Fibroblast of upper back skin (primary cell): ENCODE measurements at places on chromosomes 12 and 14.

- DNase-seq = no peak
These were observed 35.8 kb upstream of the LTBP2 start for GRCh38 chr14:74647678-74648461.

DNA sequence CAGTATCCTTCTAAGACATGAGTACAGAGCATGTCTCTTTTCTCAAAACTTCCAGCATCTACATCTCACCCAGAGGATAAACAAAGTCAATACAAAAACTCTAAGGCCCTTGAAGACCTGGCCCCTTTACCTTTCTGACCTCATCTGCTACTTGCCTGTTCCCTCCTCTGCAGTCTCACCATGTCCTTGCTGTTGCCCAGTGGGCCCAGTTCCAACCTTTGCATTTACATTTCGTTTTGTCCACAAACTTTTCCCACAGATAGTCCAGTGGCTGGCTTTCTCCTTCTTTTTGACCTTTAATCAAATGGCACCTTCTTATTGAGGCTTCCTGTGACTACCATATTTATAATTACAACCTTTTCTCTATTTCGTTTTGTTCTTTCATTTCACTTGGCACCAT, 1.6 kb downstream of the IRAK4 start:
- no peak for DNase-seq

DNA sequence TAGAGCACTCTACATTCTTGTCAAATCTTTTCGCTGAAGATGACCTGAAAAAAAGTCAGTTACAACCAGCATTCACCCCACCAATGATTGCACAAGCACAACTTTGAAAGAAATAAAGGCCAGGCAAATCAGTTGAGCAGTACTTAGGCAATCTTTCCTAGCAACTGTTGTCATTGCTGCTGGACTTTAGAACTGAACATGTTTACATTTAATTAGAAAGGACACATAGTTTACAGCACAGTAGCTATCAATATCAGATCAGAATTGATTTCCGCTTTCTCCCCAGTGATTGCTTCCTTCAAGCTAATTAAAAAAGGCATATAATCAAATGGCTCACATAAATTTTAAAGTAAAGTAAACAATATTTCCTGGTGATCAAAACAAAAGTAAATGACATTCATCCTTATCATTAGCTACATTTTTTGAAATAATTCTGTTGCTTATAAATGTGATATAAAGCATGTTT, 128.4 kb downstream of the FOXA1 start:
- no peak for DNase-seq

GRCh38 chr12:102043928-102044327, 17.9 kb downstream of the WASHC3 start:
- DNase-seq = no peak

DNA sequence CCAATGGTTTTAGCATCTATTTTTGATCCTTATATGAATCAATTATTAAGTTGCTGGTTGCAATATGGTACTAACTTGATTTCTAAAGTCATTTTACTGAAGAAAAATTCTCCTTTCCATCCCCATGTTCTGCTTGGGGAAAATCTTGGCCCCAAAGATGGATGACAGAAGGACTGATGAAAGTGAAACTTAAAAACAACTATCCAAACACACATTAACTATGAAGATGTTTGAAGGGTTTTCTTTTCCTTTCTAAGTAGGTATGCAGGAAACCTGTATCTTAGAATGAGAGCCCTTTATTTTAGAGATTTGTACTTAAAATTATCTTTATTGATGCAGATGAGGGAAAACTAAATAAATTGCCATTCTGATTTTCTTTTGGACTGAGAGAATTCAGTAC, 5.9 kb downstream of the C12orf71 start:
- no peak for DNase-seq

DNA sequence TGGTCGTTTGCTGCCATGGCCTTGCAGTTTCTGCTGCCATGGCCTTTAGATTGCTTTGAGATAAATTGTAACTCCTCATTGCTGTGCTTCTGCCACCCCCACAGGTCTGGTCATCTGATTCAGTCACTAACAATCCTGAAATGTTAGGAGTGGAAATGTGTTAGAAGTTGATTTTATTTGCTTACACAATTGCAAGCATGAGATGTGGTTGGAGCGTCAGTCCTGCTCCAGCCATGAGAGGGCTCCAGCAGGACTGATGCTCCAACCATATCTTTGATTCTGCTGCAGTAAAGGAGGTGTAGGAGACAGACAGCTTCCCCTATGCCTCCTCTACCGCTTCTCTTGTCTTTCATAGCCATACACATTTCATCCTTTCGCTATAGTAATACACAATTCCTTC, 226.8 kb upstream of the RGS6 start:
- no peak for DNase-seq

GRCh38 chr12:95198914-95199313, 18.4 kb downstream of the FGD6 start:
- peak; percentile 34 for DNase-seq

DNA sequence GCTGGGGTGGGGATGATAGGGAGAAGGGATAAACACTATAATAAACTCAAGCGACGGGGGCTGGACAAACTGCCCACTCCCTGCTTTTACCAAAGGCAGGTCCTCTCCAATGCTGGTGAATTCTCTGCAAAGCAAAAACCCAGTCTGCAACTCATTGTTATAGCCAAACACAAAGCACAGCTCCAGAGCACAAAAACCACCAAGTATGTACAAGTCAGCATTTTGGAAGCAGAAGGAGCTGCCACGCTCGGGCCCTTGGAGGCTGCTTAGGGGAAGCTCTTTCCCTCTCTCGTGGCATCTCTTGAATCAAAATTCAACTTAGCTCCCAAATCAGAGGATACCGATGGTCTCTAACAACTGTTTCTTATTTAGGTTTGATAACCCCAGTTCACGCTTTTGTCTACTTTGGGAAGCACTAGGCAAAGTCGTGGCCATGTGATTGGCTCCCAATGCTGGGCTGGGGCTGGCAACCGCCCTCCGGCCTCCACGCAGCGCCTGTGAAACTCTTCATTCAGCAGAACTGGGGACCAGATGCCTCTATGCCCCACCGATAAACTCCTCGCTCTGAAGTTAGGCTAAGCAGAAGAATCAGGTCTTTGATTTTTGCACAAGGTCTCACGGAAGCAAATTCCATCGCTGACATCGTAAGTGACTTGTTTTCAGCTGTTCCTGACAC, 158.5 kb upstream of the FOXN3 start:
- peak; percentile 18 for DNase-seq

DNA sequence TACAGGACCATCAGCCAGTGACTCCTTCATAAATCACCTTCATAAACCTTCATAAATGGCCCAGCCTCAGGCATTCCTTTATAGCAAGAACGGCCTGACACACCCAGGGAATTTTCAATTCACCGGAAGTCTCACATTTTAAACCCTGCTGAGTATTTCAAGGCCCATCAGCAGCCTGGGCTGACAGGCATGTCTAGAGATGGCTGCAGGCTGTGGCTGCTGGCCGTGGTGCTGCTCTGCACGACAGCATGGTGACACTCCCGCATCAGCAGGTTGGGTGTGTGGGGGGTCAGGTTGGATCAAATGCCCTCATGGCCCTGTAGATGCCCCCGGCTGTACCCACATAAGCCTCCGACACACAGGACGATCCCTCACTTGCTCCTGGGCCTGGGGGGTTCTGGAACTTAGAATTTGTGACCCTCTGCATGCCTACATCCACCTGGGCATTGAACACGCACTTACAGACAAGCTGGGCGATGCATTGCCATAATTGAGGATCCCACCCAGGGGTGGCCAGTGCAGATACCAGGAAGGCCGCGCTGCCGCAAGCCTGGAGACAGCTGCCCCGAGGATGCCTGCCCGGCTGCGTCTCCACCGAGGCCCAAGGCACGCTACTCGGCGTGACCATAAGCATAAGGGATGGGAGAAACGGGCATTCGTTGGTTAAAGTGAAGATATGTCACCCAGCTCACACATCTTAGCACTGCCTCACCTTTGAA, 124.3 kb downstream of the PIWIL1 start:
- no peak for DNase-seq

DNA sequence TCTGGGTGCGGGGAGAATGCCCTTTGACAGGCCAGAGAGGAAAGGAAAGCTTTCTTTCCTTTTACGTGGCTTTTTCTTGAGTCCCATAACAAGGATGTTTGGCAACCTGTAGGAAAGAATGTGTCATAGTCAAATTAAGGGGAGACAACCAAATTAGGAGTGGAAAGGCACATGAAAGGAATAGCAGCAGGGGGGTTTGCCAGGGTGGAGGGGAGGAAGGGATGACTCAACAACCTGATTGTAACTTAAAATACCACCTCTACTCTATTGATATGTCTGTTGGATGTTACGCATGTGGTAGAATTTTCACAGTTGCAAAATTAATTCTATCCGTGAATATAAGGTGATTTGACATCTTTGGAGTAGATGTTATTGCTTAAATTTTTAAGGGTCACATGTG, 28.5 kb upstream of the MYBPC1 start:
- no peak for DNase-seq

DNA sequence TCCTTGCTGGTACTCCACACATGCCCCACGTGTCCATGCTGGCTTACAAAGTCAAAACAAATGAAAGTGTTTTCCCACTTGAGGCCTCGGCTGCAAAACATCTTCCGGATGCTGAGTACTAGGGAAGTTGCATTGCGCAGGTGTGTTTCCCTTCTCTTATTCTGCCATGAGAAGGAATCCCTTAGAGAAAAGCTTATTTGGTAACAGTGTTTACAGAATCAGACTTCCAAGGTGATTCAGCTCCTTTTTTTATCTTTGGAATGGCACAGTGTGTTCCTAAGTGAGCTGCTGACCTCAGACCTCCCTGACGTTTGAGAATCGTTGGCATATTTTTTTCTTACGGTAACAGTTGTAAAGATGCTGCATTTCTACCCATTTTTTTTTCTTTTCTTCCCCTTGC, 211.3 kb downstream of the ESR2 start:
- DNase-seq = no peak

- DNase-seq = no peak
These were observed 880.9 kb downstream of the NRXN3 start for GRCh38 chr14:79050787-79051727.

GRCh38 chr12:112938751-112939150, 477 bp downstream of the OAS3 start:
- DNase-seq = no peak

DNA sequence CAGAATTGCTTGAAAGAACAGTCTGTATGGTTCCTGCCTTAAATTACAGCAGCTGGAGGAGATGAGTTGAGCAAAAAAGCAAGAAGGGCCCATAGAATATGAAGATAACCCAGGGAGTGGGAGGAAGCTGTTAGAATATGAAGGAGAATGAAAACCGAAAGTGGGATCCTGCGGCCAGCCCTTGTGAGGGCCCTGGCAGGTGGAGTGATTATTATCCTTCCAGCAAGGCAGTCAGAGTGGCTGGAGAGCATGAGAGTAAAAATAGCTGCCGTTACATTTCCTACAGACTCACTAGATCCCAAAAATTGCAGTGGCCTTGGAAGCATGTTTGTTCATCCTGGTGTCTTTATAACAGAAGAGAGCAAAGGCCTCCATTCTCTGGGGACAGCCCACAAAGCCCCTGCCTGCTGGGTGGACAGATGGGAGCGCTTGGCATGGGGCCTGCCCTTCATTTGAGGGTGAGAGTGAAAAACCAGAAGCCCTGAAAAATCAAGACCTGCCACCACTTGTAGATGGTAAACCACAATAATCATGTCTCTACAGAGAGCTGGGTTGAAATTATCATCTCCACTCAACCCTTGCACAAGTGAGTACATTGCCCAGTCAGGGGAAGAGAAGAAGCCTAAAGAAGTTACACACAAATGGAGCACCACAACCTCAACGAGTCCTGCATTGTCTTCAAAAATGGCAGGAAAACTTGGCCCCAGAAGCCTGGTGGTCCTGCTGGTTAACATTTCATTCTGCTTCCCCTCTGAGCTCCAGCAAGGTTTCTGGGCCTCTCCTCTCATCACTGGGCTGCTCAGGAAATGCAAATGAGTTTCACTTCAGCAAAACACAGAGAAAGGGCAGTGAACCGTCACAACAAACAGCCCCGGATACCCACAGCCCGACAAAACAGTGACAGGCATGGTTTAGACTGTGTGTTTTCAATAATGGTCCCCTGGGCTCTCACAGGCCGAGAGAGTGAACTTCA, 20.5 kb downstream of the ZDHHC22 start:
- DNase-seq = no peak

GRCh38 chr12:29026419-29026818, 122.7 kb upstream of the FAR2 start:
- peak; percentile 56 for DNase-seq

- peak; percentile 64 for DNase-seq
These were observed 278.5 kb downstream of the ADAMTS20 start for GRCh38 chr12:43273467-43273866.

DNA sequence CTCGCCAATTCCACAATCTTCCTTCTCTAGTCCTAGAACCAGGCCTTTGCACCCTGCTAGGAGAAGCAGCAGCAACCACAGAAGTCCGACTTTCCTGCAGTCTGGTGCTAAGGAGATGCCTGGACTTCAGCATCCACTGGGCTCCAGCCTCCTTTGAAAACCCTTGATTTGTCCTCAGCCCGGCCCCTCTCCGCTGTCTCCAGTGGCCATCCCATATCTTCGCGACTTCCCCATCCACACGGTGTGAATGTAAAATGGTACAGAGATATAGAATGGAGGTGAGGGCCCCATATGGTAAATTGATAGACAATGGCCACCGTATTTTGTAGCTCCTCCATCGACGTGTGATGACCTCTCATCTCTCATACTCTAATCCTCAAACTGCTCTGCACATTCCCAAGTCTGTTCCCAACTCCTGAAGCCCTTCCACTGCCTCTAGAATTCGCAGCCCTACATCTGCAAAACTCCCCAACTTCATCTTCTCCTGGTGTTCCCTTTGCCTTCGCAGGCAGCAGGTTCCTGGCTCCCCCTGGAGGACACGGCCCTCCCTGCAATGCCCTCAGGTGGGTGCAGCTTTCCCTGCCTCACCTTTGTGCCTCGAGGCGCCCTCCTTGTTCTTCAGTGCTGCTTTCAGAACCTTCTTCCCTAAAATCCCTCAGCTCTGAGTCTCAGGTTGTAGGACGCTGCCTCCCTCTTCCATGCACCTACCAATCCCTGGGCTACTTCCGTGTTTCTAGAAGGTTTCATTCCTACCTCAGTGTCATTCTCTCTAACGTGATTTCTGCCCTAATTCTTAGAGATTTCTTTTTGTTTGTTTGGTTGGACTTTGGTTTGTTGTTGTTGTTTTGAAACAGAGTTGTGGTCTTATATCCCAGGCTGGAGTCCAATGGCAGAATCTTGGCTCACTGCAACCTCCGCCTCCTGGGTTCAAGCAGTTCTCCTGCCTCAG, 36.7 kb downstream of the TMBIM6 start:
- DNase-seq = peak; percentile 31

DNA sequence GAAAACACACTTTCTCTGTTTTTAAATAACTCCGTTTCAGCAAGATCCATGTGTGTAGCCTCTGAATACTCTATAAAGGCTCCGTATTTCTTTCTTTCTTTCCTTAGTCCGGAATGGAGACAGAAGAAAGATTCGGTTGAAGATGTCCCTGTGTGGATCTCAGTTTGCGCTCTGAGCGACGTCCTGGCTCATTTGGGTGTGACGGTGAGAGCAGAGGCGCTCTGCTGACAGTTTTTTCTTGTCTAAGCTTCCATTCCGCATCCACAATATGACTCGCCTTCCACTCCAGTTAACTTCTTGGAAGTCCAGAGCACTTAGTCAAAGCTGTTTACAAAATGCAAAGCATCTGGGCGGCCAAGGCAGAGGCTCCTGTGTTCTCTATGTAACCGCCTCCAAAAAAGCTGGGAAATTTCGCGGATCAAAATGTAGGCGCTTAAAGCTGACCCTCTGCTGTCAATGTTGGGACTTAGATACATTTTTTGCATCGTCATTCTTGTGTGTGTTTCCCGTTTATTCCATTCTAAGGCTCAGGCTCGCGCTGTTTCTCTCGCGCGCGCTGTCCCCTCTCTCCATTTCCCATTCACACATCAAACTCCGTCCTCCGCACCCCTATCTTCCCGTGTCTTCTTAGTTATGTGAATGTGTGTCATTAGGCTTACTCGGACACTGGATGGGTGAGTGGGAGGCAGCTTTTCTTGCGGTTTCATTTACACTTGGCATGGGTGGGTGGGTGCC, 880 bp upstream of the FLRT2 start:
- peak; percentile 82 for DNase-seq
